Urinary bladder (tissue), 4 donors: ENCODE measurements at places on chromosomes 1 and 21. TPM values are rescaled to one million over a fixed set of nuclear protein-coding genes. Genes with fewer than 3 reads are reported as not detected.

MYBPH gene
- 8.9 TPM for total RNA-seq

ZFP69B gene
- total RNA-seq, result 6.6 TPM

DISC1 gene
- 32.0 TPM for total RNA-seq

BGLAP gene
- 0.42 TPM for total RNA-seq

DNA sequence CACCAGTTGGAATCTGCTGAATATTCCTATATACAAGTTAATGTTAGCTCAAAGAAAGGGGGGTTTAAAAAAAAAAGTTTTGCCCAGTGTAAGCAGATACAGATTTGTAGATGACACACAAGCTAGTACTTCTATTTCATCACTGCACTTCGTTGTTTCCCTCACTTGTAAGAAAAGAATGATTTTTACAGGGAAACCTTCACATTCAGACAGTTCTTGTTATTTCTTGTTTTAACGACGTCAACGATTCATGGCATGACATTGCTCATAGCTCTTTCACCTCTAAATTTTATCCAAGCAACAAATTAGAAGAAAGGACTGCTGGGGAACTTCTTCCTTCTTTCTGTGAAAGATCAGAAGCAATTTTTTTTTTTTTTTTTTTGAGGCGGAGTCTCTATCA, 25.7 kb upstream of the C1orf105 start:
- DNase-seq, result no peak

DNA sequence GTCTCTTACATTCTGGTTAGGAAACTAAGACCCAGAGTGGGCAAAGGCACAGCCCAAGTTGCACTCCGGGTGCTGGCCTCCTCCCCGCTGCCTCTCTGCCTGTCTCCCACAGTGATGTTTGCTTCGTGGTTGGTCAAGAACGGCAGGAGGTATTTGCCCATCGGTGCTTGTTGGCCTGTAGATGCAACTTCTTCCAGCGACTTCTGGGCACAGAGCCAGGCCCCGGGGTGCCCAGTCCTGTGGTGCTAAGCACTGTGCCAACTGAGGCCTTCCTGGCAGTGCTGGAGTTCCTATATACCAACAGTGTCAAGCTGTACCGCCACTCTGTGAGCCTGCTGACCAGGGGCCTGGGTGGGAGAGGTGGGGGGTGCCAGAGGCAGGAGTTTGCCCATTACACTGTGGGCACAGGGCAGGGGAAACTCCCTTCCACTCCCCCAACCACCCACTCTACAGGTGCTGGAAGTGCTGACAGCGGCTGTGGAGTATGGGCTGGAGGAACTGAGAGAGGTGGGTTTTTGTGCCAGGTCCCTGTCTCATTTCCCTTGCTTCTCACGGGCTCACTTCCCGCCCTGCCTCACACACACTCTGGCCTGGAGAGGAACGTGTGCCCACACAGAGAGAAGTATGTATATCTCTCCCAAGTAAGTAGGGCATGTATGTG, 1.9 kb downstream of the BTBD19 start:
- DNase-seq, result no peak
